ENCODE measurements at places on chromosomes 2 and 18. TPM values are rescaled to one million over a fixed set of nuclear protein-coding genes. Genes with fewer than 3 reads are reported as not detected.

Gene SRD5A2
- total RNA-seq, result 0.06 TPM

Gene CIAO1
- 71.0 TPM for total RNA-seq

Gene PDE6D
- total RNA-seq, result 21.8 TPM

Gene DYSF
- 54.1 TPM for total RNA-seq

Gene HOXD8
- 13.3 TPM for total RNA-seq

Gene INHBB
- 54.8 TPM for total RNA-seq

- no peak for DNase-seq
Measured at GRCh38 chr2:218329826-218330593, 26.6 kb upstream of the CATIP start.

- no peak for DNase-seq
Measured at GRCh38 chr18:48750485-48751175, 200.1 kb downstream of the SMAD7 start.

- no peak for DNase-seq
Measured at GRCh38 chr2:129689653-129690448, 289.6 kb upstream of the RAB6C start.

DNA sequence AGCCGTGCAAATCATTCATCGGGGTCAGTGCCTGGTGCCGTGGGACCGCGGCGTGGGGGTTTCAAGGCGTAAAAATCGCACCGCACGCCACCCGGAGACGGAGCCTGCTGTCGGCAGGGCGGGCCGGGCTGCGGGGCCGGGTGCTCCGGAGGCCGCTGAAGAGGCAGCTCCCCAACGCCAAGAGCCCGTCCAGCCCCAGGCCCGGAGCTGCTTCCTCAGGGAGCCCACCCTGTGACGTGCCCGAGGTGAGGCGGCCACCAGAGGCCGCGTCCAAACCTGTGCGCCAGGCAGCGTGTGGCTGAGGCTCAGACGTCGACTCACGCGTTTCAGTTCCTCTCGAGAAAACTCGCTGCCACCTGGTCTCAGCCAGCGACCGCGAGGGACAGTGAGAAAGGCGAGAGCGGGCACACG, 98.1 kb downstream of the NFATC1 start:
- DNase-seq, result peak; percentile 69

DNA sequence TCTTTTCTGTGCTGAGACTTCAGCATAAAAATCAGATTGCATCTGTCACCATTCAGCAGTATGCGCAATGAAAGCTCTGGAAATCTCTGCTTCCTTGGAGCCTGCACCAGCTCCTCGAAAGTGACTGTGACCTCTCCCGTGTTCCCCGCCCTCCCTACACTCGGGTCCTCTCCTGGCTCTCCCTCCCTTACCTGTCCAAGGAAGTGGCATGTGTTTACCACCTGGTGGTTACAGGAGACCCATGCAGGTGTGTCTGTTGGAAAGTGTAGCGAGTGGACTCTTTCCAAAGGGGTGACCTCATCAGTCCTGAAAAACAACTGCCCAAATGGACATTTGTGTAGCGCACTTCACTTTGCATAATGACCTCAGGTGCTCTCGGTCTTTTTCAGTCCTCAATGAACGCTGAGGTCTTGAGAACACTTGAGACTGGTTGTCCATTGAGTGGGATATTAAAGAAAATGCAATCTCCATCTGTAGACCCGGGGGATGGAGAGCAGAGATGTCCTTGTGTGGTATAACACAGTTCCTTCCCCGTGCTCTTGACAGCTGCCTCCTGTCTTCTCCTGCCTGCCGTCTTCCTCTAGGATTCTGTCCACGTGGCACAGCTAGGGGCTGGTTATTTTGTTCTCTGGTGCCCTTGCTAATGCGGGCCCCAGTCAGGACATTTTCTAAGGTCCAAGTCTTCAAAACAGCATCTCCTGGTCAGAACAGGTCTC, 133.2 kb downstream of the ACKR3 start:
- DNase-seq, result no peak

DNA sequence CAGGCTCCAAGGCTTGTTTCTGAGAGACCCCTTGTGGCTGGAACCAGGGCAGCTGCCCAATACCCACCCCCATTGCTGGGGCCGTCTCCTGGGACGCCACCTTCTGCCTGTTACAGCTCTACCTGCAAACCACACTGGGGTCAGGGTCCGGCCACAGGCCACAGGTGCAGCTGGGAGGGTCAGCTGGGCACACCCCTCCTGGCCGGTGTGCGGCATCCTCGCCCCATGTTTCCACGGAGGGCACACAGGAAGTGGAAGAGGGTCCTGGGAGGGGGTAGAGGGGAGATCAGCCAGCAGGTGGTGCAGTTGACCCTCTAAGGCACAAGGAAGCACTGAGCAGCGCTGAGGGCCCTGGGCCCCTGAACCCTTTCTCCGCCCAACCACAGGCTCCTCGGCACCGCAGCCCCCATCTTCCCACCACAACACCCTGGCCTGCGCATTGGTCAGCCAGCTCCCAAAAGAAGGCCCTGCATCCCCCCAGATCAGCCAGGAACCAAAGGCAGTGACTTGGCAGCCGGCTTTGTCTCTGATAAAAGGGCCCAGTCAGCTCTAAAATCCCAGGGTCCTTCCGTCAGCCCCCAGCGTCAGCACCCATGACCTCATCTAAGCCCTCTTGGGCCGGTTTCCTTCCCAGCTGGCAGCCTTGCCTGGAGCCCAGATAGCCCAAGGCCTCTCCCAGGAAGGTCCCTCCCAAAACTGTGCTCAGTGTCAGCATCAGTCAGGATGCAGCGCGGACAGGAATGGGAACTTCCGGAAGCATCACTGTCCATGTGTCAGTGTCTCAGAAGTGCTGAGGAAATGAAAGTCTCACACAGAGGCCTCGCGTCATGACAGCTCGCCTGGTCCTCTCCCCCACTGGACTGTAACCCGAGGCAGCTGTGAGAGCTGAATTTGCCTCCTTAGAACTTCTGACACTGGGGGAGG, 1.7 kb downstream of the ERFE start:
- DNase-seq, result no peak

DNA sequence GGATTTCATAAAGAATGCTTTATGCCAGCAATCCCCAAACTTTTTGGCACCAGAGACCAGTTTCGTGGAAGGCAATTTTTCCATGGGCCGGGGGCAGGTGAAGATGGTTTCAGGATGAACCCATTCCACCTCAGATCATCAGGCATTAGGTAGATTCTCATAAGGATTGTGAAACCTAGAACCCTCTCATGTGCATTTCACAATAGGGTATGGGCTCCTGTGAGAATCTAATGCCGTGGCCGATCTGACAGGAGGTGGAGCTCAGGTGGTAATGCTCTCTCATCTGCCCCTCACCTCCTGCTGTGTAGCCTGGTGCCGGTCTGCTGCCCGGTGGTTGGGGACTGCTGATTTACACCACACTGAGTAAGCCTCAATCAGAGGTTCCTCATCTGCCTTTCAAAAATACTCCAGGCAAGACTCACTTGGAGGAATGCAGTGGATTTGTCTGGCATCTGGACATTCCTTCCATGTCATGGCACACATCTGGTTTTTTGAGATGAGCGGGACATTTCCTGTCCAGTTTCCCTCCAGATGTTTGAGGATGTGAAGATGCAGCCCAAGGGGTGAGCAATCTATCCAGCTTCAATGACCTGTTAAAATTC, 185.8 kb downstream of the VAPA start:
- DNase-seq, result no peak

All from mesenteric fat pad (tissue), 1 donor.